Stimulated activated CD4-positive, alpha-beta T cell treated with anti-CD3 and anti-CD28 coated beads, Interleukin-12 subunit alpha, Interleukin-12 subunit beta, amount 100 ng/mL, for 48 hours (primary cell): ENCODE measurements at places on chromosomes 2 and 18.

DNA sequence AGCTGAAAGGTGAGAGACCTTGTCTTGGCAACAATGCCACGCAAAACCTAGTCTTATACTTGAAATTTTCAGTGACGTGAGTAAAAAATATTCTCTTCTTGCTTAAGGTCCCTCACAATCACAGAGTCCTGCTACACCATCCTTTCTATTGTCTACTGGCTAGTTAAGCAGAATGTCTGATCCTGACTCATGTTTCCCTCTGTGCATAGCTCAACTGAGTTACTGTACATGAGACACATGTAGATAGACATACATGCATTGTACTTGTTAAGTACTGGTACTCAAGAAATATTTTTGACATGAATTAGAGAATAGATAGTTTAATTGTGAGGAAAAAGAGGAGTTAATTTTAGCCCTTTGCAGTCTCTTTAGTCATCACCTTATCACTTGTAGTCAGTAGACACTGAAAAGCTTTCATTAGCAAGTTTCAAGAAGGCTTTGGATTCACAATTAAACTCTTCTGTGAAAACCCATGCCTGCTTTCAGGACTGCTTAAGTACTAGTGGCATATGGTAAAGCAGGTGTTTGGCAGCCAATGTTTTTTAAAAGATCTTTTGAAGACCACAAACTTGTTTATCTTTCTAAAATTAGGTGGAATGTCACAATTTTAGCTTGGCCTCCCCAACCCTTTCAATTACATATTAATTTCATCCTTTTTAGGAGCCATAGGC lies 158.7 kb upstream of the CCDC150 start:
- DNase-seq = no peak

GRCh38 chr2:127630864-127631540 lies 15.0 kb upstream of the GPR17 start:
- no peak for DNase-seq

DNA sequence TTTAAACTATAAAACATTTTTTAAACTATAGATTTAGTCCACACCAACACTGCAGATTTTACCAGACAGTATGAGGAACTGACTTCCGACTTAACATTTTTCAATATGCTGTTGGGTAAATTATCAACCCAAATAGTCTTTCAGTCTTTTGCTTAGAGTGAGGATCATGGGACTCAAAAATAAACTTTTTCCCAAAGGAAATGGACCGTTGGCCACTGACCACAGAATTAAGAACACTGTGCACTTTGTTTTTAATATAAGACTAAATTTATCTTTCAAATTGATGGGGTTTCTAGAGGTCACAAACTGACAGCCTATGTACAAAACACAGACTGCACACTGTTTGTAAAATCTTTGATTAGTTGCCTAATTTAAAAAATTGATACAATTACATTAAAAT lies 44.9 kb downstream of the FIGN start:
- DNase-seq = no peak

DNA sequence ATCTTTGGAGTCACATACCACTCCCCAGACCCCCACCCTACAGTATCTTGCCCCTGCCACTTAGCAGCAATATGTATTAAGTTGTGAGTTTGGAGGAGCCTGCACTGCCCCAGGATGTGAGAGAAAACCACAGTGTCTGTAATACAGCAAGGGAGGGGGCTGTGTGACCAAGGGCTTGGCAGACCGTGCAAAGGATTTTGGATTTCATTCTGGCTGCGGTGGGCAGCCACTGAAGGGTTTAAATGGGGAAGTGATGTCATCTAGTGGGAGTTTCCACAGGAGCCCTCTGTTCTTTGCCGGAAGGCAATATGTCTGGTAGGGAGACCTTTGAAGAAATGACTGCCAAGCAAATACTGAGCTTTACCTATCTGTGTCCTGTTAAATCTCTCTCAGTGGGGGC lies 202.4 kb downstream of the FHOD3 start:
- no peak for DNase-seq

DNA sequence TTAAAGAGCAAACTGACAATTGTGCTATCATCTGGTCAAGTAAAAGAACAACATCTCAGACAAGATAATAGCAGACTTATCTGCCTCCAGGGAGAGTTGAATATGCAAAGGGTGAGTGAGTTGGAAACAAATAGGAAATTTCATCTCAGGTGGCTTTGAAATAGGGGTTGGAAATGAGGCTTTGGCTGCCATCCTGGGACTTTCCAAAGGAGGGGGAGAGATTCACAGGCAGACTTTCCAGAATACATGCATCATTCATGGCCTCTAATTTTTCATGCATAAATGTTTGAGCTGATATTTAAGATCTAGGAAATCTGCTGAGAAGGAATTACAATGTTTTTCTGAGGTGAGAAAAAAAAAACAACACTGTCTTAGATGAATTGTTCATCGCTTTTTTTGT lies 300.5 kb downstream of the ALK start:
- no peak for DNase-seq

DNA sequence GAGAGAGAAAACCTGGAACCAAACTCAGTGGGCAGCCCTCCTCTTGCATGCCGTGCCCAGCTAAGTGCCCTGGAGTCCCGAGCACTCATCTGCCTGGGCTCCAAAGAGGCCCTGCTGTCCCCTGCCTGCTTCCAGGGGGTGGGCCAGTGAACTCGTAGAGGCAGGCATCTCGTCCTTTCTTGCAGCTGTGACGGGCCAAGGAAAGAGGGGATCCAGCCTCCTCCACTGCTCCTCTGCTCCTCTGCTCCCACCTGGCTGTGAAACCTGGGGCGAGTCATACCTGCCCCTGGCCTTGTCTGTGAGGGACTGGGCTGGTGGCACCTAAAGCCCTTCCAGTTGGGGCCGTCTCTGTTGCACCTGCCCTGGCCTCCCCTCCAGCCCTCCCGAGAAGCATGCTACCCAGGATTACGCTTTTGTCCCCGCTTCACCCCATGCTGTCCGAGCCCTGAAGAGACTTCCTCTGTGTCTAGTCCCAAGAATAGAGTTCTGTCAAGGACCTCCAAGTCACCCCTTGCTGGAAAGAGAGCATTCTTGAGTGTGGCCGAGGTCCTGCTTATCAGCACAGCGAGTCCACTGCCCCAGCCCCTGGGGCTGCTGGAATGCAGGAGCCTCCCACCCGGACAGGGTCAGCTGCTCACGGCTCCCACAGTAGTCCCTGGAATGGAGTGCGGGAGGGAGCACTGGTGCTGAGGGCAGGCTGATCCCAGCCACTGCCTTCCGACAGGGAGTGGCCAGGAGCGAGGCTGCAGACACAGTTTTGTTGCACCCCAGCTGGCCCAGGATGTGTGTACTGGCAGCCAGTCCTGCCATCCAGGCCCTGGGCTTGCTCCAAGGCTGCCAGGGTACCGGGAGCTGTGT lies 14.3 kb downstream of the KCNK3 start:
- DNase-seq = no peak

- DNase-seq = no peak
Measured at GRCh38 chr18:2547477-2548087, 23.7 kb downstream of the METTL4 start.

DNA sequence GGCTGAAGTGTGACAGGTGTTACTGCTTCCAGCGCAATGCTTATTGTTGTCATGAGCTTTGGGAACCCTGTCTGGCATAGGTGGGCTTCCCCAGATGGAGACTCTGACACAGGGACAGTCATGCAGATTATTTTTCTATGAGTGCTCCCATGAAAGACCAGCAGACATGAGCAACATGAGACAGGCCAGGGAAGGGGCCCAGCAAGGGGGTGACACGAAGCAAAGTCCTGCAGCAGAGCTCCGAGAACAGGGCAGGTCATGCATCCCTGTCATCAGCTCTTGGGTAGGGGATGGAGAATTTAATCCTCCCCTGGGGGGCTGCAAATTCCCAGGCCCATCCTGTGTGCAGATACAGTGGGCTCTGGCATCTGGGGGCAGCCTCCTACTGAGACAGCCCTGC lies 77.4 kb downstream of the CTAGE1 start:
- no peak for DNase-seq

- no peak for DNase-seq
Measured at GRCh38 chr18:44744161-44745121, 63.8 kb downstream of the SETBP1 start.

DNA sequence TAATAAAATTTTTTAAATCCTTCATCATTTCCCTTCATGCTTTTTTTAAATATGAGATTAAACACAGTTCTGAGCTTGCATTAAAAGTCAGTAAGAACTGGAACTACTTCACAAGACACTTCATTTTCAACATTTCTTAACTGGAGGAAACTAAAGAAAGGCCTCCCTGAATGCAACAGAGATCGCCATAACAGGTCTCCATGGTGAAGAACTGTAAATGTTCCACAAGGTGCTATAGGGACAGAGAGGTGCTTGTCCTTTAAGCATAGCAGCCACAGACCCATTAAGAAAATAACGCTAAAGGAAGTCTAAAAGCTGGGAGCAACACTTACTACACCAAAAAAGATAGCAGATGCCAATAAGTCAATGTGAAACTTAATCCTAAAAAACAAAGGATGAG lies 8.5 kb downstream of the STAM2 start:
- no peak for DNase-seq

DNA sequence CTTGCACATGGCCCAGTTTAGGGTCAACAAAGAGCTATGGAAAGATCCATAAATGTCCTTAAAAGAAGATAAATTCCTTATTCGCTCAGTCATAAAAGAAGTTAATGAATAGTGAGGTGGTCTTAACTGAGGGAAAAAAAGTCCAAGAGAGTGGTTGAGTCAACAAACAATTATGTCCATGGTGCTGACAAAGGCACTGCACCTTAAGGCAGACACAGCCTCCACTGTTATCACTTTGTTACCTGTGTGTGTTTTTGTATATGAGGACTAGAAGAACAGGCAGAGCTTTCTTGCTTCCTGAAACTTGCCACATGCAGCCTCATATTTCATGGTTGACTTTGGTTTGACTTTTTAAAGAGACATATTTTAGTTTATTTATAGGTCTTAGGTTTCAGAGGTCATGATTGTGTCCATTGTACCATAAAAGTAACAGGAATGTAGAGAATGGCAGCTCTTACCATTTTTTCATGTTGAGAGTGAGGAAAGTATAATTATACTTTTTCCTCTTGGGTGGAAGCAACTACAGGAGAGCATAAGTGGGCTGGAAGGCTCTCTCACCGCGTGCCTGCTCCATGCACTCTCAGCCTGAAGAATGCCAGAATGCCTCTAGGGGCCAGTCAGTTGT lies 93.6 kb downstream of the XRCC5 start:
- no peak for DNase-seq

- no peak for DNase-seq
Measured at GRCh38 chr2:220503431-220503830, 876.0 kb downstream of the SLC4A3 start.

DNA sequence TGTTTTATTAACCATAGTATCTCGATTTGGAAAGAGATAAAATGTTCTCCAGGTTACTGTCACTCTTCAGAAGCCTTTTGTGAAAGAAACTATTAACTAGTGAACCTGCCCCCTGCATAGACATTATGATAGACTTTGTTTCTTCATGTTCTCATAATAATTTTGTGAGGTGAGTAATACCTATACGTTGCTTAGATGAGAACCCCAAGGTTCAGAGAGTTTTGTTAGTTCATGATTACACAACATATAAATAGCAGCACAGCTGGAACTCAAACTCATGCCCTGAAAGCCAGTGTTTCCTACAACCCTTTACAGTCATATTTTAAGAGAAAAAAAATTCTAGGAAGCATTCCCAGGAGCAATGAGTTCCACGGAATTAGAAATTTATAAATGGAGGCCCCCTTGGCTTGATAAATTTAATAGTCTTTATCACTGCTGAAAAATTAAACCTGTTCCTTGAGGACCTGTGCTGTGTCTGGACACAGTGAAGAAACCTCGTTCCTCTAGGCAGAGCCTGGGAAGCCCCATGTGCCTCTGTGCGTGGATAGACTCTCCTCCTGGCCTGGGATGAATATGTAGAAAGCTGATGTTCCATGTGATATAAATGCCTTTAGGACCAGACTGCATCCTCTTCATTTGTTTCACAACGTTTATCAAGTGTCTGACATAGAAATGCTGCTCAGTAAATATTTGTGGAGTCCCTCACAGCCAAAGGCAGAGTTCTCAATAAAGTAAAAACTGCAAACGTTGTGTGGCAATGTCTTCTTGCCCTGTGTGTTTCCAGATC lies 1257.0 kb upstream of the GYPC start:
- DNase-seq = no peak
